Keratinocyte (primary cell): ENCODE measurements at places on chromosomes 3 and 15. TPM values are rescaled to one million over a fixed set of nuclear protein-coding genes. Genes with fewer than 3 reads are reported as not detected.

DNA sequence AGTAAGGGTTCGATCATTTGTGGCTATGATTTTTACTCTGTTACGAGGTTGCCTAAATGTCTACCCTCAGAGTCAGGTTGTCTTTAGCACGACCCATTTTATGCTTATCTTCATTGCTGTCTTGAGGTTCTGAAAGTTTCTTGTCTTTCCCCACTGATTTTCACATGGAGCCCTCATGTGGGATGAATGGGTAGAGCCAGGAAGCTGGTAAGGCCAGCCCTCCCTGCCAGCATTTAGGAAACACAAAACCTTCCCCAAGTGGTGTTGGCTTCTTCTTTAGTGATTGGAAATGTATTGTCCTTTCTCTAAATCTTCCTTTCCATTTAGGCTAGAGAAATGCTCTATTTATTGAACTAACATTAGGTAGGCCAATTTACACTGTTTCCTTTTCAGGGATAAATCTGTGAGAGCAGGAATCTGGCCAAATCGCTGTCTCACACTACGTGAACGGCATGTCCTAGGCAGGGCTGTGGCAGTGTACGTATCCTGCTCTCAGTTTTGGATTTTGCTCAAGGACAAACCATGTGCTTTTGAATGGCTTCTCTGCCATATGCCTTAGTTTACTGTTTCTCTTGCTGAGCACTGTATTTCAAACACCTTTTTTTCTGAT lies 43.7 kb downstream of the MYZAP start:
- DNase-seq, result no peak
- no peaks in the 10 kb centered on the region for H3K36me3 ChIP-seq
- no peak overlapping the region for H3K4me3 ChIP-seq
- no peaks in the 10 kb centered on the region for H3K27me3 ChIP-seq

GRCh38 chr3:105356988-105357387 lies 9.7 kb upstream of the ALCAM start:
- no peak overlapping the region for H3K27ac ChIP-seq
- no peak for DNase-seq
- no peaks in the 10 kb centered on the region for H3K27me3 ChIP-seq

DNA sequence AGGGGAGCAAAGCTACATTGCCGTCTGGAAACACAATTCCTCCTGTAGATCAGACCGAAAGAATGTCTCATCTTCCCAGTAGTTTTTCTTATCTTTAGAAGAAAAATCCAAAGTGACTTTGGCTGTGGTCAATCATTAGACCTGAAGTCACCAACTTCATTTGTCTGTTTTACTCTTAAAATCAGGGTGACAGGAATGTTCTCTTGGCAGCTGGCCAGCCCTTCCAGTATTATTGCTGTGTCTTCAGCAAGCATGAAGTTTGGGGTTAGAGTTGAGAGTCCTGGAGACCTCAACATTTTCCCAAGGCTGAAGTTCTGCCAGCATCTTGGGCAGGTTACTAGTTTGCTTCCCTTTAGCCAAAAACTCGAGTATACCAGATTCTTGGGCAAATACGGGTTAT lies 32.5 kb downstream of the RSL24D1 start:
- H3K36me3 ChIP-seq, result no peaks in the 10 kb centered on the region
- no peak overlapping the region for H3K4me3 ChIP-seq
- H3K4me1 ChIP-seq, result no peaks in the 10 kb centered on the region
- H3K27me3 ChIP-seq, result no peaks in the 10 kb centered on the region

GRCh38 chr15:40232625-40233070 lies 6.2 kb upstream of the PAK6 start:
- peak overlapping the region; percentile 57 for H3K27ac ChIP-seq
- peaks cover 63% of the 10 kb centered on the region for H3K4me1 ChIP-seq
- no peak for DNase-seq
- no peaks in the 10 kb centered on the region for H3K36me3 ChIP-seq

The BBS4 gene
- 15.1 to 16.5 TPM (median 15.3 TPM) in 3 replicates for polyA plus RNA-seq

The RARRES1 gene
- polyA plus RNA-seq, result not detected in 3 replicates

DNA sequence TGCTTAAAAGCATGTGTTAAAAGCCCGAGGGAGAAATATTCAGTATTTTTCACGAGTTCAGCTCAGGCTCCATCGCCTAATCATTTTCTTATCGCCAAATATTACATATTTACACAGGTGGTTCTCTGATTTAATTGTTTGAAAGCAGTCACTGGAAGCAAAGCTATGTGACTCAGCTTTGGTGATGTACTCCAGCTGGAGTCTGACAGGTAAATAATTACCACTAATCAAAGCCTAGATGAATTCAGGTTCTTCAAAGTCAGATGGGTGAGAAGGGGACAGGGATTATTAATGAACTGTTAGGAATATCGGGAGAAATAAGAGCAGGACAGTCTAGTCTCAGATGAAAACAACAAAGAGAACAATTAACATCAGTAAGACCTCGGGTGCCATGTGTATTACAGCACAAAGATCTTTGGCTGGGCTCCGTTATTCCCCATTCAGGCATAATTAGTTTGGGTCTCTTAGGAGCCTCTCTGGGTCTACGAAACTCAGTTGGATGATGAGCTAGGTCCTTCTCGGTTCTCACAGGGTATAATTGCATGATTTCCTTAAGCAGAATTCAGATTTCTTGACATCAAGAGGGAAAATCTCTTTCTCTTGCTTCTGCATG lies 331.7 kb upstream of the ADAMTS9 start:
- no peak overlapping the region for H3K4me3 ChIP-seq
- no peaks in the 10 kb centered on the region for H3K36me3 ChIP-seq
- no peak for DNase-seq
- no peaks in the 10 kb centered on the region for H3K27me3 ChIP-seq
- no peaks in the 10 kb centered on the region for H3K4me1 ChIP-seq
- H3K27ac ChIP-seq, result no peak overlapping the region

DNA sequence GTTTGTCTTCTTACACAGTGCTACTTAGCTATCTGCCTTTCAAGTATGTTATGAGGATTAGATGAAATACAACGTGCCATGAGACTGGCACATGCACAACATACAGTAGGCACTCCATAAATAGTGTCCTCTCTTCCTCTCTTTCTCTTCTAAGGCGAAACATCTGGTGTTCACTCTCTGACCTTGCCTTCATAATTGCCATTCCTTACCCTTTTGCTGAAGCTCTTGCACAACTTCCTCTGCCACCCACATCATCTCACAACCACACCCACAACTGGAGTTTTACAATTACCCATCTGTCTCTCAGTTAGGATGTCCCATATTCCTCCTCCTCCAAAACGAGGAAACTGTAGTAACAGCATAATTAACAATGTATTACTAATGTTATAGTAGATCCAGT lies 26.4 kb upstream of the ACP3 start:
- no peaks in the 10 kb centered on the region for H3K36me3 ChIP-seq
- DNase-seq, result no peak
- H3K4me1 ChIP-seq, result no peaks in the 10 kb centered on the region
- no peaks in the 10 kb centered on the region for H3K27me3 ChIP-seq
- H3K27ac ChIP-seq, result no peak overlapping the region

The DUOXA2 gene
- polyA plus RNA-seq, result not detected in 3 replicates

GRCh38 chr3:113776564-113776963 lies 29.7 kb downstream of the ATP6V1A start:
- H3K4me3 ChIP-seq, result no peak overlapping the region
- H3K27ac ChIP-seq, result no peak overlapping the region
- H3K4me1 ChIP-seq, result peaks cover 5% of the 10 kb centered on the region
- no peaks in the 10 kb centered on the region for H3K36me3 ChIP-seq
- H3K27me3 ChIP-seq, result no peaks in the 10 kb centered on the region

The RAP2B gene
- polyA plus RNA-seq, result 17.0 to 20.1 TPM (median 19.7 TPM) in 3 replicates

DNA sequence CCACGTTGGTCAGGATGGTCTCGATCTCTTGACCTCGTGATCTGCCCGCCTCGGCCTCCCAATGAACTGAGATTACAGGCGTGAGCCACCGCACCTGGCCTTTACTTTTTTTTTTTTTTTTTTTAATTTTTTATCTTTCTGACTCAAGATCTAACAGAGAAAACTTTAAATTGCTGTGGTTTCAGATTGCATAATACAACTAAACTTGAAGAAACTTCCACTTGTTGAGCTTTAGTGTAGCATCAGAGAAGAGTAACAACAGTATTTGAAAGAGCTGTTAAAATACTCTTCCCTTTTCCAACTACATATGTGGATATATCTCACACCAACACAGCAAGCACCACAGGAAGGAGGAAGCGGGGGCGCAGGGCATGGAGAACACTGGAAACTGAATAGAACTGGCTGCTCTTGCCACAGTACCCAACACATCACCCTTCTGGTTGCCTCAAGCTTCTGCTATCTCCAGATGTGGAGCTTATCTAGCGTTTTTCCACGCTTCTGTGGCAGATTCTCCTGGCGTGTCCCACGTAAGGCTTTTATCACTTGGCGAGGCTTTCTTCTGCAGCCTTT lies 45.4 kb downstream of the MAP6D1 start:
- no peak overlapping the region for H3K27ac ChIP-seq
- H3K4me1 ChIP-seq, result no peaks in the 10 kb centered on the region
- DNase-seq, result no peak
- H3K4me3 ChIP-seq, result no peak overlapping the region
- peaks cover 19% of the 10 kb centered on the region for H3K36me3 ChIP-seq

DNA sequence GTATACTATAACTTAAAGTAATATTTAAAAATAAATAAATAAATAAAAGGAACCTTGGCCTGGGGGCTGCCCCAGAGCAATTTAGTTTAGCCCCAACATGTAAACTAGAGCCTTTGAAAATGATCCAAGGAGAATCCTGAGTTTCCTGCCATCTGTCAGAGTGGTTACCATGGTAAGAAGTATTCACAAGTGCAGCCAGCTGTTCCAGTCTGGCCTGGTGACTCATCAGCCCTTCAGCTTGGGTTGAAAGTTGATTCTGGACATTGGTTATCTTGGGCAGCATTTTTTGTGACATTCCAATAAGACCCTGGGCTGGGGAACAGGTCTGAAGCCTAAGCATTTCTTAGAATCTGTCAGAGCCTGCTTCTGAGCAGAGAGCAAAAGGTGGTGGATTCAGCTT lies 72.7 kb upstream of the LRTM1 start:
- no peak overlapping the region for H3K4me3 ChIP-seq
- H3K27me3 ChIP-seq, result no peaks in the 10 kb centered on the region
- H3K4me1 ChIP-seq, result no peaks in the 10 kb centered on the region
- no peak overlapping the region for H3K27ac ChIP-seq
- DNase-seq, result no peak

- peaks cover 3% of the 10 kb centered on the region for H3K27me3 ChIP-seq
- no peak overlapping the region for H3K4me3 ChIP-seq
- no peaks in the 10 kb centered on the region for H3K4me1 ChIP-seq
- no peaks in the 10 kb centered on the region for H3K36me3 ChIP-seq
- DNase-seq, result no peak
- no peak overlapping the region for H3K27ac ChIP-seq
Measured at GRCh38 chr15:68907396-68907923, 22.9 kb upstream of the SPESP1 start.

- no peak for DNase-seq
- no peak overlapping the region for H3K27ac ChIP-seq
- H3K27me3 ChIP-seq, result no peaks in the 10 kb centered on the region
- no peaks in the 10 kb centered on the region for H3K36me3 ChIP-seq
Measured at GRCh38 chr3:27679691-27680090, 42.4 kb downstream of the EOMES start.

DNA sequence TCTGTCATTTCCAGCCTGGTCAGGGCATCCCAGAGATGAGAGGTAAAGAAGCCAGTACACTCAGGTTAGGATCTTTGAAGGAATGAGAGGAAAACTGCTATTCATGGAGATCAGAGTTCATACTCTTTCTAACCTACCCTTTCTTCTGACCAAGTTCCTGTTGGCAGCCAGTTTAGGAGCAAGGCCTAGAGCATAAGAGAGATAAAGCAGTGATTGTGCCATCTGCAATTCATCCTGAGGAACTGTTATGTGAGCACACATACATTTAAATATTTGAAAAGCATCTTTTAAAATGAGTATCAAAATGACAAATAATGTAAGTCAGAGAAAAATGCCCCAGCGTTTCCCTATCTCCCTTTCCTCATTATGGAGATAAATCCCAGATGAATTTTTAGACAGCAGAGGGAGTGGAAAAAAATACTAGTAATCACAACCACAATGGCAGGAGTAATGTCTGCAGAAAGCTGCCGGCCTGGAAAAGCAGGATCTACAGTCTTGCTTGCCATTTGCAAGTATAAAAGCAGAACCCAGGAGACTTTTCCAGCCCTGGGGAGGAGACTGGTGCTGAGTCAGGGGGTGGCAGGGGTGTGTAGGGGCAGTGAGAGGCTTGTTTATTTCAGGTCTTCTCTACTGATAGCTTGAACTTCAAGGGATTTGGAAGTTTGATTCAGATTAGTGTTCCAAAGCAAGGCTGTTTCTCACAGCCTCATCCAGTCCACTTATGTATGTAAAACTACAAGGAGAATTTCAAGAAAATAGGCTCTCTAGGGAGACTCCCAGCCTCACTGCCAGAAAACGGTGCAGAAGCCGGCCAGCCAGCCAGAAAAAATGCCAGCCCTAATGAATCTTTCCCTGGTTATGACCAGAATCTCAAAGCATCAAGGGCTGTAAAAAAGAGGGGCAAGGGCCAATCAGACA lies 1052.4 kb downstream of the TUSC7 start:
- no peaks in the 10 kb centered on the region for H3K36me3 ChIP-seq
- H3K27ac ChIP-seq, result no peak overlapping the region

DNA sequence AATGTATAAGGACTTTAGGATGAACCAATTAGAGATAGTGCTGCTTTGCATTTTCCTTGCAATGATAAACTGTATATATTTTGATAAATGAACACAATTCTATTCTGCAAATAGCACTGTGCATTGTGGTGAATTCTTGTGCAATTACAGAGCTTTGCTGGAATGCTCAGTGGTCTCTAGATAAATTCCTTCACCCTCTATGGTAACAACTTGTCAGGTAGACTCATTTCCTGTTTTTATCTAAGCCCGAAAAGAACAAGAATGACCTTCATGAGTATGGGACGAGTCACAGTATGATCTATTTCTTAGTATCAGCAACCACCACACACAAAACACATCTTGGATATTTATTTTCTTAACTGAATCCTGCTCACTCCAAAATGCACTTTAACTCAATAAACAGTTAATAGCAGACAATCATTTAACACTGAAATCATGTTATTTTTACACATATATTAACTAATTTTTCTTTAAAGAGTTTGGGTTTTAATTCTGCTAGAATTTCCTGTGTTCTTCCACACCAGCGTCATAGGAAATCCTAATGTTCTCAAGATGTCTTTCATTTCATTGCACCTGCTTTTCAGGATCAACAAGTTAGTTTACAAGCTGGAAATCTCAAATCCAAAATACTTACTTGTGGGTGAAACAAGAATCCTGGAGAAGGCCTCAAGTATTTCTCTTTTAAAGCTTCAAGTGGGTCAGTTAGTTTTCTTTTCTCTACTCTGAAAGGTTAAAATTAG lies 551.2 kb downstream of the MECOM start:
- H3K36me3 ChIP-seq, result peaks cover 2% of the 10 kb centered on the region
- peaks cover 27% of the 10 kb centered on the region for H3K4me1 ChIP-seq
- DNase-seq, result peak; percentile 35
- no peak overlapping the region for H3K4me3 ChIP-seq
- H3K27me3 ChIP-seq, result no peaks in the 10 kb centered on the region

- H3K4me1 ChIP-seq, result peaks cover 8% of the 10 kb centered on the region
- no peak overlapping the region for H3K4me3 ChIP-seq
- H3K27me3 ChIP-seq, result no peaks in the 10 kb centered on the region
- DNase-seq, result no peak
- H3K36me3 ChIP-seq, result no peaks in the 10 kb centered on the region
Measured at GRCh38 chr3:136136454-136136853, 59.7 kb downstream of the MSL2 start.
